ENCODE measurements at places on chromosomes 7 and 10. TPM values are rescaled to one million over a fixed set of nuclear protein-coding genes. Genes with fewer than 3 reads are reported as not detected.

DNA sequence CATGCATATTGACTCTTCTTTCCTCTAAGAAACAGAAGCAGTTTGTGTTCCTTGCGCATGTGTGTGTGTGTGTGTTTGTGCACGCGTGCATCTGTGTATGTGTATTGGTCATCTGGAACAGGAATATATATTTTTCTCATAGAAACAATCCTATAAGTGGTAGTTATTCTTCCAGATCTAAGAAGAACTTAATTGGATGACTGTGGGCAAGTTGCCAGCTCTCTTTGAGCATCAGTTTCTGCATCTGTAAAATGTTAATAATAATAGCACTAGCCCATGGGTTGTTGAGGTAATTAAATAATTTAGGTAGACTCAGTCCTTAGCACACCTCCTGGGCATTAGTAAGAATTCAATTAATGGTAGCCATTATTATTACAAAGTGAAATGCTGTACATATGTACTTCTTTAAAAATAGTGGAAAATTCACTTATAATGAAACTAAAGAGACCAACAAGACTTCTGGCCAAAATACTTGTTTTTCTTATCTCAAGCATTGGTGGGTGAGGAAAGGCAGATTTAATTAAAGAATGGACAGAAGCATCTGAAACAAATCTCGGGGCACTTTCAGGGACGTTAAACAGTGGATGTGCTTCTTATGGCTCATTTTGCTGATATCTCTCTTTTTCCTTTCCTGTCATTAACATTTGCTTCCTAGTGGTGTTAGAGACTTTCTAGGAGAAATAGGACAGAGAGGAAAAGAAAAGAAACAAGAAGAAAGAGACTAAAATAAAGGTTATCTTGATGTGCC lies 124.9 kb upstream of the HABP2 start:
- no peaks in the 10 kb centered on the region for H3K36me3 ChIP-seq
- no peak overlapping the region for H3K4me3 ChIP-seq
- H3K27me3 ChIP-seq, result no peaks in the 10 kb centered on the region
- H3K4me1 ChIP-seq, result peaks cover 16% of the 10 kb centered on the region
- no peak overlapping the region for H3K27ac ChIP-seq

- no peaks in the 10 kb centered on the region for H3K27me3 ChIP-seq
- H3K4me3 ChIP-seq, result no peak overlapping the region
- DNase-seq, result no peak
Observed at GRCh38 chr10:43121444-43121843, 16.8 kb upstream of the CSGALNACT2 start.

- DNase-seq, result no peak
- H3K27ac ChIP-seq, result no peak overlapping the region
- no peaks in the 10 kb centered on the region for H3K4me1 ChIP-seq
- no peaks in the 10 kb centered on the region for H3K27me3 ChIP-seq
- no peaks in the 10 kb centered on the region for H3K36me3 ChIP-seq
- no peak overlapping the region for H3K4me3 ChIP-seq
Observed at GRCh38 chr7:101719123-101719470, 90.0 kb upstream of the MYL10 start.

- H3K27ac ChIP-seq, result no peak overlapping the region
- DNase-seq, result no peak
- no peaks in the 10 kb centered on the region for H3K27me3 ChIP-seq
- H3K4me3 ChIP-seq, result no peak overlapping the region
Observed at GRCh38 chr7:117962366-117962994, 89.2 kb upstream of the CTTNBP2 start.

Gene GDF10
- total RNA-seq, result 0.70 TPM

Gene PDZD7
- 0.18 TPM for total RNA-seq

Gene FEZF1
- total RNA-seq, result not detected

All from heart right ventricle (tissue), 16 donors.